ENCODE measurements at places on chromosomes 3 and 15.

DNA sequence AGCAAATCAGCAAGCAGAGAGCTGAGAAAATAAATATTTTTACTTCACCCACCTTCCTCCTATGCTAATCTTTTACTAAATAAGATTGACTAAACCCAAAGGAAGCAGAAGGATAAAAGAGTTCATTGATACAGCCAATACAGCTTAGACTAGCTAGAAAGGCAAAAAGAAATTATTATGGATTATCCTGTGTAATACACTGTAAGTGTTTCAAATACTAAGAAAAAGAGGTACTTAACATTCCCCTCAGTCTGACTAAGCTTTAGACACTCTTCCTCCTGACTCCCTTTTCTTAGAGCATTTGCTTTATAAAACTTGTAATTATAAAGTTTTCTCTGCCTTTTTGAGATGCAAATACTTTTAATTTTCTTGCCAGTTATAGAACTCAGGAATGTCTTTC is 848.9 kb upstream of the CADM2 start:
- no peak for DNase-seq

DNA sequence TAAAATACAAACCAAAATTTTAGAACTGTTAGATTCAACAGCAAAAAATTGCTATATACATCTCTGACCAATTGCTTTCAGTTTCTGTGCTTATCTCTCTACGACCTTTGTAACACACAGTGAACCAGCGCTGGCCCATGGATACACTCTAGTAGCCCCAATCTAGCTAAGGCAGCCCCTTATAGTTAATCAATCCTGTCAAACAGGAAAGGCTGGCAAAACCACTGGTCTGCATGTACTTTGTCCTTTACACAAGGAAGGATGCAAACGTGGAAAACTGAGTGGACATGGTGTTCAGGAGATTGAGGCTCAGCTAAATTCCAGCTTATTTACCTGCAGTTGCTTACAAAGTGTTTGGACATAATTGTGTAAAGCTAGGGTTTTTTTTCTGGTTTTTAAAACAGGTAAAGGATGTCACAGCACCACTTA is 25.9 kb downstream of the ADGRG7 start:
- no peak for DNase-seq

GRCh38 chr3:194079702-194080172 is 56.2 kb upstream of the HES1 start:
- DNase-seq, result no peak

GRCh38 chr3:16945330-16945729 is 60.6 kb downstream of the PLCL2 start:
- no peak for DNase-seq

- DNase-seq, result no peak
Observed at GRCh38 chr3:192687488-192688152, 39.7 kb downstream of the FGF12 start.

- no peak for DNase-seq
Observed at GRCh38 chr3:17006132-17006852, 121.5 kb downstream of the PLCL2 start.

DNA sequence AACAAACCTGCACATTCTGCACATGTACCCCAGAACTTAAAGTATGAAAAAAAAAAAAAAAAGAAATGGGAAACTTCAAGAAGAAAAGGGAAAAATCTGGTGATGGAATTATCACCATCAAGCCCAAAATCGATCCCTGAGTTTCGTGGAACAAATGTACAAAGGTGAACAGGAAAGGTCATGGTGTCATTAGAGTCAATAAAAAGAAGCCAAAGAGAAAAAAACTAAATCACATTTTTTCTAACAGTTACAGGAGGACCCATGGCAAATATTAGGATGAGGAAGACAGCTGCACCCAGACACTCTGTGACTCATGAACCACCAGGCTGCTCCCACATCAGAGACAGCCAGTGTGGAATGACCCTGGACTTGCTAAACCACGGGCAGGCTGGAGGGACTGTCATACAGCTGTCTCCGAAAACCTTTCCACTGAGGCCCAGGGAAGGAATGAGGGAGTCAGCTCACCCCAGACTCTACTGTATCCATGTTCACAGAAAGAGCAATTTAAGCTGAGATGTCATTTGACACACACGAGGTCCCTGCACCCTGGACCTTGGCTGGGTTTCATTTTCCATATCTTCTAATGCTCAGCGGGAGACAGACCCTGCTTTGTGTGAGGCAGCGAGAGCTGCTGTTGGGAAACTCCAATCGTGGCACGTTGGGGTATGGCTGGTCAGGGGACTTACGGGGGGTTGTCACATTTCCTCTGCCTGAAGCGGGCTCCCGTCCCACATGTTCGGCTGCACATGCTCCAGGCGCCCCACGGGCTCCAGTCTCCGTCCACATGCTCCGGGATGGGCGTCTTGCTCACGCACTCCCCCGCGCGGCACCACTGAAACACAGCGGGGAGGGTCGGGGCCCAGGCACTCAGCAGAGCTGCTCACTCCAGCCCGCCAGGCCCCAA is 210.2 kb downstream of the ADAMTS17 start:
- DNase-seq, result no peak

- no peak for DNase-seq
Observed at GRCh38 chr15:65532738-65533051, 2.4 kb downstream of the HACD3 start.

DNA sequence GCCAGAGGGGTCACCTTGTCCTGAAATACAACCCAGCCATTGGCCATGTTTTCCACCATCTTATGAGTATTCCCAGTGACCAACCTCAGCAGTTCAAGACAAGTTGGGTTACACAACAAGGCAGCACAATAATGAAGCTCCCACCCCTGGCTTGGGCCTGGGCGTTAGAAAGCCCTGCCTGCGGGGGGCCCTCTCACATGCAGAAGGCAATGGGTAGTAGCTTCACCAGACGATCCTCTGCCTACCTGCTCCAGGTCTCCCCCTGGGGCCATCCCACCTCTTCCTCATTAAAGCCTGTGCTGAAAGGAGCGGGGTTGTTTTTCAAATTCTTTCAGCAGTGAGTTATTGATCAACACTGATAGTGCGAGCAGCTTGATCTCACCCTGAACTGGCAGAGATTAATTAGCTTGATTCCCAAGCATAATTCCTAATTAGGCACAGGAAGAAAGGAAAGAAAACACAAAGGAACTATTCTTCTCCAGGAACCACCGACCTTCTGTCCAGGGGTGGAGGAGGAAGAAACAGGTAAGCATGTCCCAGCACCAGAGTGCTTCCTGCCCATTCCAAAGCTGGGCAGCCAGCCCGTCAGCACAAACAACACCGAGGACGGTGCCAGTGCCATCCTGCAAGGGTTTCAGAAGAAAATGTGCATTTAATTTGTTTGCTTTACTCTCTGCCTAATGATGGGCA is 79.7 kb upstream of the CGNL1 start:
- peak; percentile 60 for DNase-seq

GRCh38 chr3:177777699-177778098 is 580.4 kb upstream of the TBL1XR1 start:
- DNase-seq, result no peak

GRCh38 chr3:134369231-134369741 is 5.0 kb downstream of the AMOTL2 start:
- DNase-seq, result no peak

DNA sequence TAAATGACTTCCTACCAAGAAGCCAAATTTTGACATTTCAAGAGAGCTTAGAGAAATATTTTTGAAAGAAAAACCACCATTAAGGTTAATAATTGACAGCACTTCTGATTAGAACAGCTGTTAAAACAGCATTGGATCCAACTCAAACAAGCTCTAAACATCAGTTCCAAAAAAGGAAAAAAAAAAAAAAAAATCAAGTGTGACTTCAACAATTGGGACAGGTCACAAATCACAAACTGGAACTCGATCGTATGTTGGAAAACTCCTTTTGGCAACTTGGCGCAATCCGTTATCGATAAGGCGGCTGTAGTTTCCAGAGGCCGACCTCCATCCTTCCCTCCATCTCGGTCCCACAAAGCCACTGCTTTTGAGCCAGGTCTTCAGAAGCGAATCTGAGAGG is 17.8 kb downstream of the TLE3 start:
- no peak for DNase-seq

- no peak for DNase-seq
Observed at GRCh38 chr3:195701042-195701915, 19.5 kb upstream of the MUC20 start.

- DNase-seq, result no peak
Observed at GRCh38 chr15:96273317-96274086, 57.0 kb upstream of the NR2F2 start.

GRCh38 chr15:41599061-41599460 is 40.0 kb downstream of the TYRO3 start:
- no peak for DNase-seq

DNA sequence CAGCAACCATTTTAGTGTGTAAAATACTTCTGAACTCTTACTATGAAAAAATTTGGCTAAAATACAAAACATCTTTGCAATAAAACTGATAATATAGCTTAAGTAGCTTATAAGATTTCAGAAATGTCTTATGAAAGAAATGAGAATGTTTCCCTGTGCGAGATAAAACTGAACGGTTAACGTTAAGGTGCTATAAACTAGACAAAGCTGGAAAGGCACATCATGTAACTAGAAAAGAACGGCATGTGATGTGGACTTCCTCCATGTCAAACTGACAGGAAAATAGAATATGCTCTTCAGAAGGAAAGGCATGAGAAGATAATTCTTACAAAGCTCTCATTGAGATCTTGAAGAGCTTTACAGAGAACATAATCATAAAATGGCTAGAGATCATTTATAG is 36.5 kb downstream of the NCK1 start:
- no peak for DNase-seq

DNA sequence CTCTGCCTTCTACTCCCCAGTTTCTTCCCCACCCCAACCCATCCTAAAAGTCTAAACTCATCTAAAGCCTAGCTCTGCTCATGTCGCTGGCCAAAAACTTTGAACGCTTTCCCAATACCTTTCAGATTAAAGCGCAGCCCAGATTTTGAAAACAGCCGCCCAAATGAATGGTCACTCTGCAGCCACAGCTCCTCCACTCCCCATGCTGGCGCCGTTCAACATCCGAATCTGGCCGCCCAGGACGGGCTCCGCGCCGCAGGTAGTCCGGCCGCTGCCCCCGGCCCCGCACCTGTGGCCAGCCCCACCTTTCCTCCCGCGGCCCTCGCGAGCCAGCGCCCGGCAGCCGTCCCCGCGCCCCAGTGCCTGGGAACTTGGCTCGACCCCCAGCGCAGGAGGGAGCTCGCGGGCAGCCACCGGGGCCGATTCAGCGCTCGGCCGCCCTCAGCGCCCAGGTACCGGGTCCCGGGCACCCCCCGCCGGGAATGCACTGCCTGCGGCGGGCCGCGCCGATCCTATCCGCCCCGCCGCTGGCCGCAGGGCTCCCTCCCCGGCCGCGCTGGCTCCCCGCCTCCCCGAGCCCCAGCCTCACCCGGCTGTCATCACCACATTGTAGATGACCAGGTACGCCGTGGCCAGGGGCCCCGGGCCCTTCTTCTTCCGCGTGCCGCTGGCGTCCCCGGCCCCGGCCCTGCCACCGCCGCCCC is 417 bp downstream of the HACD2 start:
- DNase-seq, result peak; percentile 85

GRCh38 chr3:64094713-64095079 is 71.4 kb upstream of the PSMD6 start:
- no peak for DNase-seq

GRCh38 chr3:171058058-171058457 is 31.5 kb upstream of the SLC2A2 start:
- no peak for DNase-seq

GRCh38 chr15:72135719-72136118 is 17.5 kb downstream of the SENP8 start:
- DNase-seq, result no peak

- peak; percentile 65 for DNase-seq
Observed at GRCh38 chr3:33395900-33396299, 44.3 kb downstream of the UBP1 start.

GRCh38 chr15:63517628-63518027 is 13.2 kb downstream of the USP3 start:
- no peak for DNase-seq

- DNase-seq, result no peak
Observed at GRCh38 chr15:87300146-87300545, 956.4 kb downstream of the NTRK3 start.

GRCh38 chr3:77536038-77536775 is 496.3 kb downstream of the ROBO2 start:
- no peak for DNase-seq

DNA sequence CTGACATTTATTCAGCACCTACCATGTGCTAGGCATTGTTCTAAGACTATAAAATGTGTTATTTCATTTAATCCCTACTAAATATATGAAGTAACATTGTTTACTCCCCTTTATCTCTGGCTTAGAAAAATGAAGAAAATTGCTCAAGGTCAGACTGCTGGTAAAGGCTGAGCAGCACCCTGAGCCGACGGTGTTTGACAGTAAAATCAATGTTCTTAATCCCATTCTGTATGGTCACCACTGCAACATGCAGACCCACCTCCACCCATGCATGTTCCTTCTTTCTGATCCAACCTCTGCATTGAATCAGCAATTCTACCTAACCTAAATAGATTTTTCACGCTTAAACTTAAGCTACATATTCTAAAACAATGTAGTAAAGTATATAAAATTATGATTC is 216.5 kb downstream of the ZBBX start:
- DNase-seq, result no peak

GRCh38 chr15:75694241-75695182 is 18.1 kb downstream of the CSPG4 start:
- peak; percentile 93 for DNase-seq

- no peak for DNase-seq
Observed at GRCh38 chr3:118577055-118577777, 457.4 kb downstream of the IGSF11 start.

DNA sequence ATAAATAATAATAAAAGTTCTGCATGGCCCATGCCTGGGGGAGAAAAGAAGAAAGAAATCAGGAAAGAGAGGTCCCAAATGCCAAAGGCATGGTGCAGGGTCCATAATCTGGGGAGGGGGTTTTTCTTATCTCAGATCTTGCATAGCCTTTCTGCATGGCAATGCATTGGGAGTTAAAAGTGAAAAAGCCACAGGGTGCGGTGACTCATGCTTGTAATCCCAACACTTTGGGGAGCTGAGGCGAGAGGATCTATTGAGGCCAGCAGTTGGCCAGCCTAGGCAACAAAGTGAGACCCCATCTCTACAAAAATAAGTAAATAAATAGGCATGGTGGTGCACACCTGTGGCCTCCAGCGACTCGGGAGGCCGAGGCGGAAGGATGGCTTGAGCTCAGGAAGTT is 76.8 kb upstream of the GATA2 start:
- no peak for DNase-seq

DNA sequence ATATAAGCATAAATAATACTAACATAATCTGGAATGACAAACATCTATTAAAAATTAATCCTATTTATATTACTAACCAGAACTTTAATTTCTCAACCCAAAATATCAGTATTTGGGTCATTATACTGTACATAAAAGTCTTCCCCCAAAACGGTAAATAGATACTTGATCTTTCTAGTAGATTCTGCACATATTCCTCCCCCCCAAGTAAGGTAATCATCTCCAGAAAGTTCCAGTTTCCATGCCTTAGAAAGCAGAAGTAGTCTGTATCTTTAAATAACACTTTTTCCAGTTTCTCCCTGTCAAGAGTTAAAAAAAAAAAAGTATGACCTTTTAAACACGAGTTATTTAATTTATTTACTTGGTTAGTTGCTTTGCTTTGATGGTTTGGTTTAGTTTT is 150.7 kb upstream of the MB21D2 start:
- no peak for DNase-seq

GRCh38 chr3:58210761-58211460 is at the start of gene DNASE1L3:
DNASE1L3 (minus strand) TSS chr3:58210972; CDS start chr3:58210906, 66 bp downstream.
- DNase-seq, result no peak

GRCh38 chr15:75714195-75714594 is 1.5 kb upstream of the CSPG4 start:
- DNase-seq, result no peak

Data from osteocyte (in vitro differentiated cells).